ENCODE measurements at places on chromosomes 16 and 17.

- no peak for DNase-seq
Observed at GRCh38 chr17:3440451-3440850, 6.8 kb upstream of the OR1E2 start.

DNA sequence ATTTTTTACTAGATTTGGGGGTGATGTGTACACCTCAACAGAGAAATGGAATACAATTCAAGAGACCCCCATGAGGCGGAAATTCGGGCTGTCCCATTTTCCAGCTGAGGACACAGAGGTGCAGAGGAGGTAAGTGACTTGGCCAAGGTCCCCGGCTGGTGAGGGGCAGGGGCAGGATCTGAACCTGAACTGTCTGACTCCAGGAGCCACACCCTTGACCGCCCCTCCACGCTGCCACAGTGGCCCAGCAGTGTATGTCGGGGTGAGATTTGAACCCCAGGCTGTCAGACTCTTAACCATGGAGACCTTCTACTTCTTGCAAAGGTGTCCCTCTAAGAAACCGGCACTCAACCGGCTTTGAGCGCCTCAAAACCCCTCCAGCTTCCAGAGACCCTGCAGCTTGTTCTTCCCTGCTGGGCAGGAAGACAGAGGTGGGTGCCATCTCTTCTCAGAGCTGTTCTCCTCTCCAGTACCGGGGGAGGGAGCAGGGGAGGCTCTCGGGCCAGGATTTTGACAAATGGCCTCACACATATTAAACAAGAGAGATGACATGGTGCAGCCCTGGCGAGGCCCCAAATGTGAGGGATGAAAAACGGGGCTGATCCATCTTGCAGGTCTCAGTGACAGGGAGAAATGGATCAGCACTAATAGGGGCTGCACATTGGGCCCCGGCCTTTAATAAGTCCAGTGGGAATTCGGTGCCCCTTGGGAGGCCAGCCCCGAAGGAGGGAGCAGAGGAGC lies 222.3 kb downstream of the GSG1L start:
- no peak for DNase-seq

- no peak for DNase-seq
Observed at GRCh38 chr16:66081775-66082366, 284.6 kb upstream of the CDH5 start.

GRCh38 chr17:77011173-77012011 lies 129.4 kb upstream of the SEC14L1 start:
- peak; percentile 22 for DNase-seq

DNA sequence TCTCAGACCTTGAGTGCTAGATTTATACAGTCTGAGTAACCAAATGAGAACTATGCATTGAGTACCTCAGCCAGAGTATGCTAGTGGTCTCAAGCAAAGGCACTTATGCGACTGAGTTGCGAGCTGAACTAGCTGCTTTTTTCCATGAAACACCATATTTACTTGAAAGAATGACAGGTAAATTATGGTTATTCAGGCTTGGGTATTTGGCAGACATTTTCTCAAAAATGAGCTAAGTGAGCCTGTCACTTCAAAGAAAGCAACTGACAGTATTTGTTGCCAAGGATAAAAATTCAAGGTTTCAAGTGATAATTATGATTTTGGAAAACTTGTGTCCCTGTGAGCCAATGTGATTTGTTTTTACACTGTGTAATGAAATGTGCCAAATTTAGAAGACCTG lies 19.3 kb downstream of the CACNG3 start:
- DNase-seq = no peak

GRCh38 chr17:9828296-9829295 lies 2.9 kb downstream of the GLP2R start:
- no peak for DNase-seq

GRCh38 chr16:55009581-55009980 lies 78.9 kb downstream of the IRX5 start:
- no peak for DNase-seq

- no peak for DNase-seq
Observed at GRCh38 chr17:57920916-57921703, 34.1 kb downstream of the CUEDC1 start.

GRCh38 chr17:33121272-33121671 lies 129.6 kb downstream of the SPACA3 start:
- DNase-seq = no peak

GRCh38 chr17:17062356-17062755 lies 20.1 kb downstream of the MPRIP start:
- DNase-seq = no peak

DNA sequence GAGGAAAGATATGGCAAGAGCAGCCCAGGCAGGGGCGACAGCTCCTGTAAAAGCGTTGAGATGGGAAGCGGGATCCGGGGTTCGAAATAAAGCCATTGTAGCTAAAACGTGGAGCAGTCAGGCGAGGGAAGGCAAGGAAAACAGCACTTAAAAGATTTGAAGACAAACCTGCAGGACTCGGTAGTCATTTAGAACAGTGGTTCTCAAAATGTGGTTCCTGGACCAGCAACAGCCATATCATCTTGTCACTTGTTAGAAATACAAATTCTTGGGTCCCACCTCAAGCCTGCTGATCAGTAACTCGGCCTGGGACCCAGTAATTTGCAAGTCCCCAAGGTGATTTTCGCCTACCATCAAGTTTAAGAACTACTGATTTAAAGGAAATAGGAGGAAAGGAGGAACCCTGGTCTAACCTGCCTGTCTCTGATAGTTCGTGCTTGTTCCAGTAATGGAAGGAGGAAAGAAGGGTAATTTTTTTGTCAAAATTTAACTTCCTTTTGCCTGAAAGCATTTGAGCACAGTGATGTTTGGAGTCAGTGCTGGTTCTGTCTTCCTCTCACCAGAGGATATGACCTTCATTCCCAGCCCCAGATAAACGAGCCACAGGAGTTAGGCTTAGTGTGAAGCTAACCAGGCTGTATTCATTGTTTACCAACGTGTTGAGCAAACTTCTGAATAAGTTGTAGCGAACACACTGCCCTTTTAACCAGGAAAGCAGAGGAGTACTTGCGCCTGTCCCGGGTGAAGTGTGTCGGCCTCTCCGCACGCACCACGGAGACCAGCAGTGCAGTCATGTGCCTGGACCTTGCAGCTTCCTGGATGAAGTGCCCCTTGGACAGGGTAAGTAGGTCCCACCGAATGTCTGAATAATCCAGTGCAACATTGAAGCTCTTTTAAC lies 1.1 kb downstream of the ORC6 start:
- no peak for DNase-seq

DNA sequence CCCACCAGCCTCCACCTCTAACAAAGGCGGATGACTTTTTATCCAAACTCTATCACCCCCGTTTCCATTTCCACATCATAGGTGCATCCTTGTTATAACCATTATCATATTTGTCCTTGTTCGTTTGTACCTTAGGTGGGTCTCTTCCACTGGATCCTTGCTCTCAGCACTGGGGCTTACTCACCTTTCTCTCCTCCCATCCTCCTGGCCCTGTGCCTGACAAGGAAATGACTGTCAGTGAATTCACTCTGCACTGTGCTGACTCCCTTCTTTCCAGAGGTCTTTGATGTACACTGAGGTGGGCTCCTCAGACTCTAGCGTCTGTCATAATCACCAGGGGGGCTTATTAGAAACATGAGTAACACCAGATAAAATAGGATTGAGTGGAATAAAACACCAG lies 3.1 kb downstream of the GSG1L2 start:
- DNase-seq = no peak

DNA sequence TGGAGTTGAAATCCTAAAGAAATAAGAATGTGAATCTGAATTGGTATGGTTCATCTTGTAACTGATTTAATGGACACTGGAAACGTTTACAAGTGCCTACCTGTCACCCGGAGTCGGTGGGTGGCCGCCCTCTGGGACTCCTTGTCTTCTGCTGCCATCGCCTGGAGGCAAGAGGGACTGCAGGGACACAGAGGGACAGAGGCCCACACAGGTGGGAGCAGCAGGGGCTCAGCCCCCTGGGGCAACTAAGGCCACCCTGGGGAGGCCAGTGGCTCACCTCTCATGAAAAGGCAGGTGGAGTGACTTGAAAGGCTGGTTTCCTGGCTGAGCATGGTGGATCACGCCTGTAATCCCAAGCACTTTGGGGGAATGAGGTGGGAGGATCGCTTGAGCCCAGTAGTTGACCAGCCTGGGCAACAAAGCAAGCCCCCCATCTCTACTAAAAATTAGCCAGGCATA lies 23.2 kb downstream of the TMEM92 start:
- DNase-seq = no peak

- no peak for DNase-seq
Observed at GRCh38 chr17:77783991-77784820, 174.3 kb upstream of the TNRC6C start.

DNA sequence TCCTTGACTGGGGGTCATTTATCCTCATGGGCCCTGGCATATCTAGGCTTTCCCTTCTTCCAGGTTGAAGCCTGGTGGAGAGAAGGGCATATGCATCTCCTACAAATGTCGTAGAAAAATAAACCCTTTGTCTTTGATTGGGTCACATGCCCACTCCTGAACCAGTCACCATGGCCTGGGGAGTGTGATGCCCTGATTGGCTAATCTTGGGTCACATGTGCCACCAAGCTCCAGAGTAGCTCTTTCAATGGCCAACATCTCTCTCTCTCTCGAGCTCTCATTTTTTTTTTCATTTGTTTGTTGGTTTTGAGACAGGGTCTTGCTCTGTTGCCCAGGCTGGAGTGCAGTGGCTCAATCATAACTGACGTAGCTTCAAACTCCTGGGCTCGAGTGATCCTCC lies 5.6 kb upstream of the XPO6 start:
- DNase-seq = no peak

- DNase-seq = no peak
Observed at GRCh38 chr17:35784895-35785294, 10.5 kb downstream of the MMP28 start.

DNA sequence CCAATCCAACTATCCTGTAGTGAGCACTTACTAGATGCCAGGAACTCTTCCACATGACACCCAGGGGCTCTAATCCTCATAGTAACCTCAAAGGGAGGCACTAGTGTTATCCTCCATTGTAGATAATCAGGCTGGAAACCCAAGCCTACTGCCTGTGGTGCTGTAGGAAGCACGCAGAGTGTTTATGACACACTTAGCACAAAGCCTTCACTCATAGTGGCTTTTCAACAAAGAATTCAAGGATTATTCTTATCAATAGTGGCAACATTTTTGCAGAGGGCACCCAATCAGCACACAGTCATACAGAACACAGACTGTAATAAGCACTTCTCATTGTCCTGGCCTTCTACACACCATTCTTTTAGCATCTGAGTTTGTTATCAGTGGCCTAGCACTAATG lies 18.5 kb upstream of the SOX9 start:
- DNase-seq = no peak

DNA sequence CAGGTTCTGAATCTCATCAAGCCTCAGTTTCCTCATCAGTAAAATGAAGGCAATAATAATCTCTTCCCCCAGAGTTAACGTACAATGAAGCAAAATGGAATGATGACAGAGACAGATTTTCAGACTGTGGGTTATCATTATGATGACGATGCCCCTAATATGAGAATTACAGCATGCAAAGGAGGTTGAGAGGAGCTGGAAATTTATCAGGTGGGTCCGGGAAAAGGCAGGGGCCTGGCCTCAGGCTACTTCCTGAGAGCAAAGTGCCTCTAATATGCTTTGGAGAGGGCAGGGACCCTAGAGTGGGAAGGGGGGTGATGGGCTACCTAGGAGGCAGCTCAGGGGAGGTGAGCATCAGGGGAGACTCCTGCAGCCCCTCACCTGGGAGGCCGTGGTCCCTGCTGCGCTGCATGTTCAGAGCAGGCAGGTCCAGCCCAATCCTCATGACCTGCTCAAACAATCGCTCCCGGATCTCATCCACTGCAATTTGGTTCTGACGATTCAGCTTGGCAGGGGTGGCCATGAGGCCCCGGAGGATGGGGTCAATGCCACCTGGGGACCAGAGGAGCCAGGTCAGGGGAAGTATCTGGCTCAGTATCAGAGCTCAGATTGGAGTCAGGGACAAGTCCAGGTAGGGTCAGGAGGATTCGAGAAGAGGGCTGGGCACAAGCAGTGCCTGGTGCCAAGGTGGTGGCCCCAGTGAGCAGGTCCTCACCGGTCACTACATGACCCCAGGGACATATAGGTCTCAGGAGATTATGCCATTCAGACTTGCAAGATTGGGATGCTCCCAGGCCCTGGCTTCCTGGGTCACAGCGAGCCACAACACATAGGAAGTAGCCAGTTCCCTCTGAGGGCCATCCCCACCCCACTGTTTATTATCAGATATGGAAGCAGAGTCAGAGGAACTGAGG lies 8.1 kb downstream of the MPO start:
- DNase-seq = no peak

GRCh38 chr16:25478476-25478875 lies 213.3 kb upstream of the HS3ST4 start:
- DNase-seq = no peak

- no peak for DNase-seq
Observed at GRCh38 chr17:65228734-65229620, 91.8 kb downstream of the RGS9 start.

Data from bone marrow (tissue), 2 donors.